NCI-H345 (cell line): ENCODE measurements at places on chromosomes 6 and 20.
A peak's percentile ranks its signal among the peaks of the same experiment; 100 is the strongest.

GRCh38 chr6:63888416-63888815 lies 252.8 kb downstream of the PHF3 start:
- no peak for DNase-seq

DNA sequence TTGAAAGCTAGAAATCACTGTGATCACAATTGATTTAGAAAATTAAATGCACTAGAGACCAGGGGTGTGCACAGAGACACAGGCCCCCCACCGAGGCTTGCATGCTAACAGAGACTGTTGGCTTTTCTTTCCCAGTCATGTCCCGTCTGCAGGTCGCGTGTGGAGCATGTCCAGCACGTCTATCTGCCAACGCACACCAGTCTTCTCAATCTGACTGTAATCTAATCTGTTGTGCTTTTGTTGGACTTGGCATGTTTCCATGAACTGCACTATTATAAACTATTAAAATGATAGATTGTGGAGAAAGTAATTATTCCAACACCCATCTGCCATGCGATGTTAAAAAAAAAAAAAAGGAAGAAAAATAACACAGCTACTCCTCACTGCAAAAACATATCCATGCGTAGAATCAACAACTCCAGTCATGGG lies 17.7 kb downstream of the MYLIP start:
- DNase-seq: peak; percentile 62

DNA sequence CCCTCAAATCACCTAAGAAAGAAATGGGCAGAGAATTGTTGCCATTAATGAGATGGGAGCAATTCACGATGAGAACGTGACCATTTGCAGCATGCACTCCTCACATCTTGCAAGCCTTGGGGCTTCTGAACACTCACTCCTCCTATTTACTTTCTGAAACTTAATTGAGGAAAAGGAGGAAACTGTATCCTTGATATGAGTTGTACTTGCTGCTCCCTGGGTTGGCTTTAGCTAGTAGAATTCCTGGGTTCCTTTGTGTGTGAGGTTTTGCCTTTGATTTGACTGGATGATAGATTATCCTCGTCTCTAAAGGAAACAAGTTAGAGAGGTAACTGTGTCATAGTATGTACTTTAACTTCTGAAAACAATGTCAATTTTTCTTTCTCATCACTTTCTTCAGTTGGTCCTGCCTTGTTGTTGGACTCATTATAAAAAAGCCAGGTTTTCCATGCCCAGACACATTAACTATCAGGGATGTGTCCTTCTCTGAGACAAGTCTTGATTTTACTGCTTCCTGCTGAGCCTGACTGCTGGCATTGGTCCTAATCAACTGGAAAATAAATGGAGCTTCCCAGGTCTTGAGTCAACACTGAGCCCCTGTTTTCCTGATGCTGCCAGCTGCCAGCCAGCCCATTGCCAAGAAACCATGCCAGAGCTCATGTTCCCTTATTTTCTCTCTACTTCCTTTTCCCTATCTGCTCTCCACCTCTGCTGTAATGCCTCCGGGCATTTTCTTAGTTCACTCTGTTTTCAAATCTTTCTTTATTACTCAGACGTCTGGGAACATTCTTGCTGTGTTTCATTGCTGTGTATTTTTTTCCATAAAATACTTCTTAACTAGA lies 6.0 kb upstream of the MRAP2 start:
- peak; percentile 92 for DNase-seq

GRCh38 chr6:169427856-169428255 lies 174.2 kb upstream of the THBS2 start:
- DNase-seq: no peak

DNA sequence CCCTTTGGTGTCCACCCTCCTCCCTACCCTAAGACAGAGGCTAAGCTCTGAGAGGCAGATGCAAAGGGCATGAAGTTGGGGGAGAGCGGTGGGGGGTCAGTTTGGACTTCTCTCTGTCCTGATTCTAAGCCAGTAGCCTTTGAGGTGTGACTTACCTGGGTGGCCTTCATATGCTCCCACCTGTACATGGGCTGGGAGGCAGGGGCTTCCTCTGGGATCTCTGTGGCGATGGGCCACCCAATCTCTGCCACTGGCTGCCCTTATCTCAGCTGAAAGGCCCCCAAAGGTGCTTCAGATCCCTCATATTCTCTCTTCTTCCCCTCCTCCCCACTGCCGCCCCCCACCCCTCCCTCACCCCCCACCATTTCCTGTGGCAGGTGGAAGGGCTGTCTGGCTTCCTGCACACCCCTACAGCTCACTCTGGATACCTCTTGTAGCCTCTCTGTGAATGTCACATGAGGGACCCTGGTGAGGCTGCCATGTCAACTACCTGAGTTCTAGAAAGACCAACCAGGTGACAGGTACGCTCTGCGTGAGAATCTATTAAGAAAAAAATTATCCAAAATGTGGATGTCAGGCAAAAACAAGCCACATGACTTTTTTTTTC lies 34.0 kb downstream of the PNLDC1 start:
- DNase-seq: no peak

GRCh38 chr6:105769987-105770386 lies 316.1 kb upstream of the PRDM1 start:
- DNase-seq: no peak

DNA sequence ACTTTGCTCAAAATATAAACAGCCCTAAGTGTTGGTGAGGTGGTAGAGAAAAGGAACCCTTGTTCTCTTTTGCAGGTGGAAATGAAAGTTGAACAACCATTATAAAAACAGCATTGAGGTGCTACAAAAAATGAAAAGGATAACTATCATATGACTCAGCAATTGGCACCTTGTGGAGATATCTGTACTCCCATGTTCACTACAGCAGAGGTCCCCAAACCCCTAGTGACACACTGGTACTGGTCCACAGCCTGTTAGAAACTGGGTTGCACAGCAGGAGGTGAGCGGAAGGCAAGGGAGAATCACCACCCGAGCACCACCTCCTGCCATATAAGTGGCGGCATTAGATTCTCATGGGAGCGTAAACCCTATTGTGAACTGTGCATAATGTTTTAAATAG lies 267.4 kb upstream of the THEMIS start:
- no peak for DNase-seq

DNA sequence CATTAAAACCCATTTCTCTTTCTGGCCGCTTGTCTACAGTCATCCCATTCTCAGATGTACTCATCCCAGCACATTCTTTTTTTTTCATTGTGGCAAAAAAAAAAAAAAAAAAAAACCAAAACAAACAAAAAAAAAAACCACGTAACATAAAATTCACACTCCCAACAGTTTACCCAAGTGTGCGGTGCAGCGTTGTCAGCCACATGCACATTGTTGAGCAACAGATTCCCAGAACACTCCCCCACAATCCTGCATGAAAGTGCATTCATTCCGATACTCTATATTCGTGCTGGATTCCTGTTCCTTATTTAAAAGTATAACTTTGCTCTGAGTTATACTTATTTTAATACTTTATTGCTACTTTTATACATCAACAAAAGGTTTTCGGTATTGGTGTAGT lies 96.0 kb downstream of the SASH1 start:
- no peak for DNase-seq

GRCh38 chr6:41469156-41470028 lies 76.8 kb upstream of the FOXP4 start:
- no peak for DNase-seq

DNA sequence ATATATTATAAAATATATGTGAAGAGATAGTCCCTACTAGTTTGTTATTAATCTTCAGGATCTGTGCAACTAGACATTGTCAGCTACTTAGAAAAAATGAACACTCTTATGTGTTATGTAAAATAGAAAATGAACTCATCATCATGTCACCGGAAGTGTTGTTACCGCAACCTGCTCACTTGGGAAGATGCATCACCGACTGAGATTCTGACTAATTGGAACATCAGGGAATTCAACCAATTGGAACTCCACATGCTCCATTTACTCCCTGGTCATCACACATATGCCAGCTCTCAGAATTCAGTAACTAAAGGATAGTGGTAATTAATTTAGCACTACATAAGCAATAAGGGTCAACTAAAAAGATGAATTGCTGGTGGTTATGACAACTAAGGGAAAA lies 16.7 kb upstream of the B3GAT2 start:
- DNase-seq: no peak

- no peak for DNase-seq
Measured at GRCh38 chr20:58645412-58645968, 5.6 kb upstream of the STX16 start.

DNA sequence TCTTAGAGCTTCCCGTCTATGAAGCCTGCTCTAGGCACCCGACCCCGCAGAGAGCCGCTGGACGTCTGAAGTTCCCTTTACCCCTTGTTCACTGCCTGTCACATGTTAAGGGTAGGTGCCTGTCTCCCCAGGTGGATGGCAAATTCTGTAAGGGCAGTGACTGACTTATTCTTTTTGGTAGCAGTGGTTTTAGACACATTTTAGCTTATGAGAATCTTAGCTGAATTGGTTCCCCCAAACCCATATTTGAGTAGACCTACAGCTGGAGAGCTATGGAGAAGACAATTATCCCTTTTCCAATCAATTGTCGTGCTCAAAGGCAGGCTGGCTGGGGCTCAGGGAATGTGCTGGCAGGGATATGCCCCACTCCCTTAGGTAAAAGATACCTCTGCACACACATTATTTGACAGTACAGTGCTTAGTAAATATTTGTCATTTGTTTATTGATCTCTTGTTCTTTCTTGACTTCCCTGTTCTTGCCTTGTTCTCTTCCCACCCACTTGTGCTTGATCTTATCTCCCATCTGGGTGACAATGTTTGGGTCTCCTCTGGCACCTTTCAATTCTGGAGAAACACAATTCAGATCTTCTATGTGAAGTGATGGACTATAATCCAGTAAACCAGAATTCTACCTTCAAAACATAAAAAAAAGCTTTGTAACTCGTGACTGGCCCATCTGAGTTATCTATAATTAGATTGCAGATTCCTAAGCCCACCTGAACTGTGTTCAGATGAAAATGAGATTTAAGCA lies 114.3 kb upstream of the SLC2A12 start:
- DNase-seq: no peak

DNA sequence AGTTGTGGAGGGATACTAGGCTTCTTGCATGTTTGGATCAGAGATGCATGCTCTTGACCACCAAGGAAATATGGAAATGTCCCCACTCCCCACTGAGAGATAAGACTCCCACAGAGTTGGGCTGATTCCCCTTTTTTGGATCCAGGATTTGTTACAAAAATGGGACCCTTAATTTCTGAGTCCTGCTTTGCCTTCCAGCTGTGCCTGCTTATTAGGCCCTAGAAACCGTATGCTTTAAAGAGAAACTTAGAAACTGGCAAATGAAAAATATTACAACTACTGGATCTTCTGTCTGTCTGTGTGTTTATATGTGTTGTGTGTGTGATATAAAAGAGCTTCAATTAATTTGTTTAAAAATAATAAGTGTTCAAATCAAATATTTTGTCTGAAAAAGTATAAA lies 817.6 kb upstream of the CITED2 start:
- DNase-seq: no peak

GRCh38 chr6:126880964-126881363 lies 237.5 kb upstream of the RSPO3 start:
- DNase-seq: no peak

DNA sequence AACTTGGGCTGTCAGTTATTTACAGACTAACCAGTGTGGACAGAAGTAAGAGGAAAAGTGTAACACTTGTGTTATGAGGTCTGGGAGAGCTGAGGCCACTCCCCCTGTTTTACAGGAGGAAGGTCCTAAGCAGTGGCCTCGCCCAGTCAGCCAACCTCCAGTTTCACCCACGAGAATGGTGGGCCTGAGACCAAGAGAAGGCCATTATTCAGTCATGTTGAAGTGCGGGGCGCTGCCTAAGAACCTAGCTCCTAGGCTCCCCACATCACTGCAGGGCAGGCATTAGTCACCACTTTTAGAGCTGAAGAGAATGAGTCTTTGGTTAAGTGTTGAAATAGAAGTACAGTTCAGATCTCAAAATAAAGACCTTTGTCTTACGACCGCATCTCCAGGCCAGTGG lies 27.9 kb downstream of the CDYL start:
- no peak for DNase-seq

GRCh38 chr20:51121901-51122412 lies 99.0 kb upstream of the KCNG1 start:
- no peak for DNase-seq

DNA sequence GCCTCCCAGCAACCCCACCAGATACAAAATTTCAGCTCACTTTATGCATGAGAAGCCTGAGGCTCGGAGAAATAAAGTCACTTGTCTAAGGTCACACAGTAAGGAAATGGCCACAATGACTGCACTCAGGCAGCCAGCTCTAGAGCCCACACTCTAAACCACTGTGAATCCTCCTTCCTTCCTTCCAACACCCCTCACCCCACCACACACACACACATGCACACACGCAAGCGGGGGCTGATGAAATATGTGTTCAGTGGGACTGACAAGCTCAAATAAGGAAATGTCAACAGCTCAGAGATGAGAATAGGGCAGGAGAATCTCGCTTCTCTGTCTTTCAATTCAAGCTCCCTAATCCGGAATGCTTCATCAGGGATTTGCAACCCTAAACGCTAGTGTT lies 6.0 kb upstream of the BPIFA1 start:
- no peak for DNase-seq

GRCh38 chr6:116314218-116314617 lies 34.5 kb upstream of the TSPYL1 start:
- no peak for DNase-seq

GRCh38 chr6:147738099-147738498 lies 229.6 kb downstream of the SAMD5 start:
- no peak for DNase-seq

- no peak for DNase-seq
Measured at GRCh38 chr6:56450882-56451739, 191.6 kb downstream of the DST start.

DNA sequence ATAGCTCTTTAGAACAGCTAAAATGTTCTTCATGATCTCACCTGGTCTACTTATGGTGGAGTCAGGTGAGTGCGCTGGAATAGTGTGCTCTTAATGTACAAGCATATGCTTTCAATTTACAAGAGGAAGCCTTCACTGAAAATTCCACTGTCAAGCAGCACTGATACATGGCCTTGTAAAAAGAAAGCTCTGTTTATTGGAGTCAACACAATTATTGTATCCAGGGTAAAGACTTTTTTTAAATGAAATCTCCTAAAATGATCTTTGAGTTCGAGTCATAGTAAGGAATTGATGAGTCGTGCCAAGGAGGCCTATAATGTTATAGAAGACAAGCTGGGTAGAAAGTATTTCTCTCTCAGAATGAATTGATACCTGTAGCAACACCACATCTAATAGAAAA lies 41.6 kb upstream of the CARMIL1 start:
- no peak for DNase-seq

- no peak for DNase-seq
Measured at GRCh38 chr6:42095094-42095493, 44.8 kb downstream of the TAF8 start.

DNA sequence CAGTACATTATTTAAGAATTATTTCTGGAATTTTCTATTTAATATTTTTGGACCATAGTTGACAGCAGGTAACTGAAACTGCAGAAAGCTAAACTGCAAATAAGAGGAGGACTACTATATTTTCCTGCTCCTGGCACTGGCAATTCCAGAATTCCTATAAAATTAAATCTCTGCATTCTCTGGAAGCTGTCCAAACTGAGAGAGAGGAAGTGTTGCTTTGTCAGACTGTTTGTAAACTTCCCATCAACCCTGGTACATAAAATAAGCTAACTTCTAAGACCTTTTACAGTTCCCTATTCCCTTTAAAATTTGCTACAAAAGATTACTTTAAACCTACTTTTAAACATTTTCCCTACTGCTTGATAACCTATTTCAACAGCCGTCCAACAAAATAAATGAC lies 196.1 kb upstream of the RUNX2 start:
- no peak for DNase-seq

- DNase-seq: no peak
Measured at GRCh38 chr6:6235786-6236185, 84.7 kb downstream of the F13A1 start.
